ENCODE measurements at places on chromosomes 5 and 9.

- no peak for DNase-seq
These were observed 81.7 kb downstream of the HMHB1 start for GRCh38 chr5:143893638-143894037.

- no peak for DNase-seq
These were observed 79.5 kb downstream of the ANXA1 start for GRCh38 chr9:73231203-73231602.

DNA sequence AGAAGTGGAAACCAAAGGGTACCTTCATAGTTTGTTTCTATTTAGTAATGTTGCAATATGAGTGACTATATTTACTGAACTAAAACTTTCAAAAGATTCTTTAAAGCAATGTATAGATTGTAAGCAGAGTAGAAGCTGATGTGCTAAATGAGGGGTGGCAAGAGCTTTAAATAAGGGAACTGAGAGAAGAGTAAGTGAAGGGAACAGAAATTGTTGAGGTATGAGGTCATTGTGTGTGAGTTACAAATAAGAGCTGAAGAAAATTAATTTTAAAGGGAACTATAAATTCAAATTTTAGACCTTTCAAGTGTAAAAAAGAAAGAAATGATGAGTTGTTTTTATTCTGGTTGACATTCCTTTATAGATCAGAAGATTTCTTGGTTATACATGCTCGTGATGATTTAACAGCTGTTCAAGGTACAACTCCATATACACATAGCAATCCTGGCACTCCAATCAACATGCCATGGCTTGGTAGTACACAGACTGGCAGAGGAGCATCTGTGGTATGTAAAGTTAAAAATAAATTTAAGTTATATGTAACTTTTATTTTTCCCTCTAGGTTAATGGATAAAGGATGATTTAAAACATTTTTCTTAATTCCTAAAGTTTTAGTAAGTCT, 135.1 kb upstream of the TNFAIP8 start:
- no peak for DNase-seq

GRCh38 chr5:16679863-16680262, 63.1 kb upstream of the RETREG1 start:
- no peak for DNase-seq

- DNase-seq, result no peak
These were observed 172.1 kb downstream of the NR3C1 start for GRCh38 chr5:143231416-143231815.

DNA sequence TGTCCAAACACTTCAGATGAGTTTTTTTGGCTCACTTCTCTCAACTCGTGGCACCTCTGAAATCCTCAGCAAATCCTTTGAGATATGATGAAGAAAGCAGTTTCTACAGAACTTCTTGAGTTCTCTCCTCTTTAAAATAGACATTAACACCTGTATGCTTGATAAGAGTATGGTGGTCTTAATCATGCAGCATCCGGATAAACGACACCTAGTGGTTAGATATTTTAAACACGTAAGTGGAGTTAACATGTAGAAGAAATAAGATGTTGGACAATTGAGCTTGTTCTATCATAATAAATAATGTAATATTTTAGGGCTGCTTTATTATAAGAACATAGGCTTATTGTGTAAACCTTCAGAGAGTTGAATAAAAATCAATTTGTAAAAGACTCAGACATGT, 324.8 kb downstream of the CYLC2 start:
- DNase-seq, result peak; percentile 6

- DNase-seq, result no peak
These were observed 2.3 kb downstream of the AFAP1L1 start for GRCh38 chr5:149273950-149274349.

GRCh38 chr9:132846918-132847515, 31.1 kb downstream of the AK8 start:
- DNase-seq, result no peak

- peak; percentile 58 for DNase-seq
These were observed 9.7 kb upstream of the PSMD5 start for GRCh38 chr9:120852240-120853010.

DNA sequence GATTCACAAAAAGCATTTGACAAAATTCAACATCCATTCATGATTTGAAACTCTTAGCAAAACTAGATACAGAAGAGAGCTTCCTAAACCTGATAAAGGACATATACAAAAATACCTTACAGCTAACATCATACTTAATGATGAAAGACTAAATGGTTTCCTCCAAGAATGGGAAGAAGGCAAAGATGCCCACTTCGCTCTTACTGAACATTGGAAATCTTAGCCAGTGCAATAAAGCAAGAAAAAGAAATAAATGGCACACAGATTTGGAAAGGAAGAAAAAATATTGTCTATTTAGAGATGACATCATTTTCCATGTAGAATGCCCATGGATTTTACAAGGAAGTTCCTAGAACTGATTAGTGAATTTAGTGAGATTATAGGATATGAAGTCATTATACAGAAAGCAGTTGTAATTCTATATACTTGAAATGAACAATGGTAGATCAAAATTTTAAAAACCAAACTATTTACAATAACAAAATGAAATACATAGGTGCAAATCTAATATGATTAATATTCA, 64.4 kb downstream of the NAA35 start:
- no peak for DNase-seq

DNA sequence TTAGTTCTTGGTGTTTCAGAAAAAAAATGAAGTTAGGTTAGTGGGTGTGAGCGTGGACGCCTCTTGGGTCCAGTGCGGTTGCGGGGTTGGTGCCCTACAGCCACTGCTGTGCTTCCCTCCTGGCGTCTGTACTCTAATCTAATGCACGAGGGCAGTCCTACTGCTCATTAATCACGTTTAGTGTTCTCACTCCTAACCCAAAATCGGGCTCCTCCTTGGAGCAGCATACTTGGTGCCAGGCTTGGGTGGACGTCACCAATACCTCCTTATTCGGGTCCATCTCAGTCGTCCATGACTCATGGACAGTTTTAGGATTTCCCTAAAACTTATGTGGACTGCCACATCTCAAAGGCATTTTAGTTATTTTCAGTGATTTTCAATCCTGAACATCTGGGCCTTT, 41.6 kb downstream of the TRIO start:
- no peak for DNase-seq

DNA sequence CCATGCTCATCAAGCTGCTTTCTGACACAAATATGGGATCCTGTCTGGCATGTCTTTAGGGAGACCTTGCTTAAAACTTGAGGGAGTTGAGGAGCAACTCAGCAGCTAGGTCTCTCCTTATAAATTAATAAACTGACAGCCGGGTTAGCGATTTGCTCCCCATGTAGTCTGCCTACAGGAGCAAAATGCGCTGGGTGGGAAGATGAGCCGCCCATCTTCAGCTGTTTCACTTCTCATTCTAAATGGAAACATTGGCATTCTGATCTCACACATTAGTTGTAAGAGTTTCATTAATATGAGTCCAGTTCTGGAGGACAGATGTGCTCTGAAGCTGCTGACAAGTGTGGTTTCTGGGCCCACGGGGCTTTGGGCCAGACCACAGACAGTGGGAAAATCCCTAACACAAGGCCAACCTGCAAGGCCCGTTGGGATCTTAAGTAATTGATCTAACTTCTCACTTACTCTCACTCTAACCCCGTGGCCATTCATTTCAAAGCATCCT, 197.0 kb downstream of the MCTP1 start:
- no peak for DNase-seq

GRCh38 chr5:126561908-126562307, 33.1 kb downstream of the ALDH7A1 start:
- DNase-seq, result no peak

DNA sequence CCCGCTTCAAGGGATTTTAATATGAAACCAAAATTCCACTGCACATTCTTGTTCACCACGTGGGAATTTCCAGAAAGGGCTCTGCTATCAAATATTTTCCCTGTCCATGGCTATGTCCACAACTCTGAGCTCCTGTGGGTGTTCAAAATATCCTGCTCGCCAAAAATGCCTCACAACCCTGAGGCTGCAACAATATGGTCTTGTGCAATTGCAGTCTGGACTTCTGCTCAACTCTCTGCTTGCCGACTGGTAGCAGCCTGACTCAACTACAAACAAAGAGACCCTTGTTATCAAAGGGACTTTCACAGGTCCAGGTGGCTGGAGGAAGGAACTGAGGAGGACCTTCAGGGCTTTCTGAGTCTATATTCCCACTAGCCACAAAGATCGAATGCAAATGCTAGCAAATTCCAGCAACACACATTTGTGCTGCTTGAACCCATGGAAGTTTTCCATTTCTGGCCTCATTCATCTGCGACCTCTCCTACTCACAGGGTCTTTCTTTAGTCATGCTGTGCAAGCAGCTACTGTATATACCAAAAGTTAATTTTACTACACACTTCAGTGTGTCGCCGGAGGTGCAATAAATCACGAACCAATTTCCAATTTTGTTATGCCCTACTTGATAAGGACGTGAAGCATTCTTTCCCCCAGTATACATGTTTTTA, 169.2 kb upstream of the SLC30A5 start:
- DNase-seq, result no peak

DNA sequence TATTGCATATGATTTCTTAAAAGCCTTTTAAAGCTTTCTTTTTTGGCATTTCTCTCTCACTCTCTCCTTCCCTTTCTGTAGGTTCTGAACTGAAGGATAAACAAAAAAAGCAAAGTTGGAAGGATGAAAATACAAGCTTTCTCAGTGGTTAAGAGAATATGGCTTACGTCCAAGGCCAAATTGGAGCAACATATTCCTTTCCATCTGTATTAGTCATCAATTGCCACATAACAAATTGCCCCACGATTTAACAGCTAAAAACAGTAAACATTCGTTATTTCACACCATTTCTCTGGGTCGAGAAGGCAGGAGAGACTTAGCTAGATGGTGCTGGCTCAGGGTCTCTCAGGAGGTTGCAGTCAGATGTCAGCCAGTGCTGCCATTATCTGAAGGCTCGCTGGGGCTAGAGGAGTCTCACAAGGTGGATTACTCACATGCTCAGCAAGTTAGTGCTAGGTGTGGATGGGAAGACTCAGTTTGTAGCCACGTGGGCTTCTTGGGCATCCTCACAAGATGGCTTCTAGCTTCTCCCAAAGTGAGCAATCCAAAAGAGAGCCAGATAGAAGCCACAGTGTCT, 2.0 kb upstream of the ROR2 start:
- no peak for DNase-seq

DNA sequence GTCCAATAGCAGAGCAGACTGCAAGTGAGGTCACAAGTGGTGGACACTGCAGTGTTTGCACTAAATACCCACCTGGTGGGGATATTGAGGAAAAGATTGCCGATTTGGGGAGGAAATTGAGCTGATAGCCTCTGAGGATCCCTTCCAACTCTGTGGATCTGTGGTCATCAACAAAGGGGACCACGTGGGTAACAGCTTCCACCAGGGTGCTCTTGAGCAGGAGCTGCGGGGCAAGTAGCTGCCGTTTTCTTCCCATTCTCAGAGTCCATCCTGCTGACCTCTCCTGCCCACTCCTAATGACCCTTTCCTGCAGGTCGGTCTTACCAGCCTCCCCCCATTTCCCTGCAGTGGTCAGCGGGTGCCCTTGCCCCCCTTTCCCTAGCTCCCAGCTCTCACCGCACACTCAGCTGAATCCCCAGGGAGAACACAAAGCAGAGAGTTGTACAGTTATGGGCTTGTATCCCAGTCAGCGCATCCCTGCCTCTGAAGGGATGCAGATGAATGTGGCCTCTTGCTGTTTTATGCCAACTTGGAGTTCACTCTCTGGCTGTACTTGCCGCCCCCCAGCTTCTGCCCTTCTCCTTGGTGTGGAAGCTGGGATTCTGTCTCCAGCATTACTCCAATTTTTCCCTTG, 18.0 kb downstream of the DAPK1 start:
- DNase-seq, result no peak

- no peak for DNase-seq
These were observed 346.2 kb upstream of the CTNND2 start for GRCh38 chr5:12250454-12250853.

DNA sequence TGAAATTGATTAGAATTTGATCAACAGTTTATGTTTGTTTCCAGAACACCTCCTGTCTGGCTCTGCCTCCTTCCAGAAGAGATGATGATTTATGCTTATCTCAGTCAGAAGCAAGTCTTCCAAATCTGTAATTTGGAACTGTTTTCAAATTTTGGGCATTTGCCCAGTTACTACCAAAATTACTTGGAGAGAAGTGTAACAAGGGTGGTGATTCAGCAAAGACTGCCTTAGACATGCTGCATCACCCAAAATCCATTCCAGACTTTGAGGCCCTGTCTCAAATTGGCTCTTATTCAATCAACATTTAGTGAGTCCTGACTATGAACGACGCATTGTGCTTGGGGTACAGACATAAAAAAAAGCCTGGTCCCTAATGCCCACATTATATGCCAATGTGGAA, 89.4 kb downstream of the SH3TC2 start:
- DNase-seq, result no peak

- DNase-seq, result peak; percentile 72
These were observed at the start of gene MAP1B for GRCh38 chr5:72107131-72107900. TSS of gene MAP1B (plus strand) at chr5:72107475. CDS start at chr5:72107532, 57 bp downstream.

GRCh38 chr9:125904155-125904851, 157.1 kb downstream of the PBX3 start:
- DNase-seq, result no peak

DNA sequence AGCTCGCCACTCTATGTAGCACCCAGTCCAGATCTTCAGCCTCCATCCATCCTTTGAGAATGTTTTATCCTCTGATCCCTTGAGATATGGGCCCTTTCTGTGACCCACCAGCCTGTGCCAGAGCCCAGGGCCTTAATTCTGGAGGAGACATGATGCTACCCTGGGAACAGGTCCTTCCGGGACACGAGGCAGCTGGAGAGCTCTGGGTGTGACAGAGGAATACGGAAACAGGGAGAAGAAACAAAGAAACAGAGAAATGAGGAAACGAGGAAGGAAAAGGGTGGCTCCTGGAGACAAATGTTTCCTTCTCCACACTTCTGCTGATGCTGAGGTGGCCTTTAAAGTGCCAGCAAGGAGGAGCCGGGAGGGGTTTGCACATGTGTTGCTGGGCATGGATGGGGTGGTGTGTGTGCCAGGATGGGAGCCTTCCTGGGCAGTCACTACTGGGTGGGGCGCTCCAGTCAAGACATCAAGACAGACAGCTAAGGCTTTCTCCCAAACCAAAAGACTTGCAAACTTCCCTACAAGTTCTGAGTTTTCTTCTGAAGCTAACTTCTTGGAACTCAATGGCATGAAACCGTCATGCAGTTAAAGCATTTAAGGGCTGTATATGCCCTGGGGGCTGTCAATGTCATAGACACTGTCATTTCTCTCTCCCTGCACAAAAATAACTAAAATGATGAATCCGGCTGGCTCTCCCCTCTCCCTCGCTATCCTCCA, 22.8 kb upstream of the MARCHF6 start:
- DNase-seq, result no peak

- DNase-seq, result no peak
These were observed 78.8 kb upstream of the SPRY4 start for GRCh38 chr5:142403583-142403982.

DNA sequence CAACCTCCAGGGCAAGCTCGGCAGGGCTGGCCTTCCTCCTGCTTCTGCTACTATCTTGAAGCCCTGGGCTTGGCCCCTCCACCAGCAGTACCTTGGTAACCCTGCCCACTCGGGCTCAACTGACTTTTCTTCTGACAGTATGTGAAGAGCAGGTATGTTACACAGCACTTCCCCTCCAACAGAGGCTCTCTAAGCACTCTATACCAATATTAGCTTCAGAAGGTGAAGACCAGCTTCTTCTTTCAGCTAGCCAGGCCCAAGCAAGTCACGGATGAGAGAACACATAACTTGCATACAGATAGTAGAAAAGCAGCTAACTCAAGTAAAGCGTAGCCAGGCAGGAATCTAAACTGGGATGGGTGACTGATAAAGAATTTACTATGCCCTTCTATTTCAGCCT, 64.3 kb downstream of the FEM1C start:
- DNase-seq, result no peak

- no peak for DNase-seq
These were observed 98.9 kb downstream of the F2RL2 start for GRCh38 chr5:76524101-76524835.
